ENCODE measurements at places on chromosomes 4 and X.

- DNase-seq = no peak
These were observed 108.4 kb upstream of the FAM241A start for GRCh38 chr4:112036886-112037285.

DNA sequence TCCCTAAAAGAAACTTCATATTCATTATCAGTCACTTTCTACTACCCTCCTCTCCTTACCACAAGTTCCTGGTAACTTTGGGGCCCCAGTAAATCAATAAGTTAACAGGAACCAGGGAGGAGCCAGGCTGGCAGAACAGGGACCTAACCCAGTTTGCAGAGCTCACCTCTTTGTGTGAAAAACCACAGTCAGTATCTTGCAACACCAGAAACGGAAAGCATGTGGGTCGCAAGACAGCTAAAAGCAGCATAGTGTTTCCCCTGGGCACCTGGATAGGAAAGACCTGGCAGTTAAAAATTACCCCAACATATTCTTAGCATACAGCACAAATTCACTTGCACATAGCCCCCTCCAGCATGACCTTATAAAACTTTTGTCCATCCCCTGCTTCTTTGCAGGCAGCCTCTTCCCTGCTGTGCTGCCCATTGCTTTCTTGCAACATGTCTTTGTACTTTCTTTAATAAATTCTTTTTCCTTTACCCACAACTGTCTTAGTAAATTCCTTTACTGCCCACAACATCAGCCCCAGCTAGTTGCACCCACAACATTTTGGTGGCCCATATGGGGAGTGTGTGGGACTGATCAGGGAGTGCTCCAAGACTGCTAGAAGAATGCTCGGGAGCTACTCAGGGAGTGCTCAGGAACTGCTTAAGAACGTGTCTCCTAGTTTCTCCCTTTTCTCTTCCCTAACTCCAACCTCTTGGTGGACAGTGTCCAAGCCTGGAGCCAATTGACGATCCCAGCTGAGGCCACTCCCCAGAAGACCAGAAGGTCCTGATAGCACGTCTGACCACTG is 83.4 kb downstream of the MSN start:
- DNase-seq = no peak

DNA sequence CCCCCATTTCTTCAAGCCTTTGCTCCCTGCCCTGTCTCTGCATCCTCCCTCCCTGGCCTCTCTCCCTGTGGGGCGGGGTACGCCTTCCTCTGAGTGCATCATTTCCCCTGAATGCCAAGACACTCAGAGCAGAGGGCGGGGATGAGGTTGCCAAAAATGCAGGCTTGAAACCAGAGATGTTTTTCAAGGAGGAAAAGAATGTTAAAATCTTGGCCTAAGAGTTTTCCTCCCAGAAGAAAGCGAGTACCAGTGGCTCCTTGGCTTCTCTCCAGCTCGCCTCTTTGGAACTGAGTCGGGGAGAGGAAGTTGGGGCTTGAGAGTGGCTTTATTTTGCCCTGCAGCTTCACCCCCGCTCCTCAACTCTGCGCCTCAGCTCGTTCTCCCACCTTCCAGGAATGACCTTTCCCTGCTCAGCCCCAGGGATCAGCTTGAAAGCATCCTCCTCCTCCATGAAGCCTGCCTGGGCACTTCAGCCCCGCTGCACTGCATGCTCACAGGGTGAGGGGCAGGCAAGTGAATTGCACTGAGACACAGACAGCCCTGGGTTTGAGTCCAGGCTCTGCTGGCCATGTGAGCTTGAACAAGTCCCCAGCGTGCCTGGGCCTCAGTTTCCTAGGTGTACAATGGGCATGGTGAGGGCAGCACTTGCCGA is 57.5 kb upstream of the SORCS2 start:
- DNase-seq = no peak

DNA sequence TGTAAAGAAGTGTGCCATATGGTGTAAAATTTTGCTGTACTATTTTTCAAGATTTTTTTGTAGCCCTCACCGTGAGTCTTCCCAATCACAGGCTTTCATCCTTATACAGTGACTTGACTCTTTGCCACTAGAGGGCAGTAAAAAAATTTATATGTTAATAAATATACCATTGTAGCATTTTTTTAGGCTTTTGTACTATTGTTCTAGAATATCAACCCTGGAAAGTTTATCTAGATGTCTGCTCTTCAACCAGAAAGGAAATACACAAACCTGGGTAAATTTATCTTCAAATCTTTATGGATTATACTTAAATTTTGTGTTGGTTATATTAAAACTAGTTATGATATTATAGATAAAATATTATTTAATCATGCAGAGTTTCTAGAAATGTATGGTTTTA is 235.3 kb downstream of the TENM3 start:
- DNase-seq = no peak

- no peak for DNase-seq
These were observed 308.6 kb downstream of the FAM47B start for GRCh38 chrX:35251226-35251625.

GRCh38 chr4:151940926-151941617 is 180.3 kb upstream of the GATB start:
- DNase-seq = peak; percentile 1

DNA sequence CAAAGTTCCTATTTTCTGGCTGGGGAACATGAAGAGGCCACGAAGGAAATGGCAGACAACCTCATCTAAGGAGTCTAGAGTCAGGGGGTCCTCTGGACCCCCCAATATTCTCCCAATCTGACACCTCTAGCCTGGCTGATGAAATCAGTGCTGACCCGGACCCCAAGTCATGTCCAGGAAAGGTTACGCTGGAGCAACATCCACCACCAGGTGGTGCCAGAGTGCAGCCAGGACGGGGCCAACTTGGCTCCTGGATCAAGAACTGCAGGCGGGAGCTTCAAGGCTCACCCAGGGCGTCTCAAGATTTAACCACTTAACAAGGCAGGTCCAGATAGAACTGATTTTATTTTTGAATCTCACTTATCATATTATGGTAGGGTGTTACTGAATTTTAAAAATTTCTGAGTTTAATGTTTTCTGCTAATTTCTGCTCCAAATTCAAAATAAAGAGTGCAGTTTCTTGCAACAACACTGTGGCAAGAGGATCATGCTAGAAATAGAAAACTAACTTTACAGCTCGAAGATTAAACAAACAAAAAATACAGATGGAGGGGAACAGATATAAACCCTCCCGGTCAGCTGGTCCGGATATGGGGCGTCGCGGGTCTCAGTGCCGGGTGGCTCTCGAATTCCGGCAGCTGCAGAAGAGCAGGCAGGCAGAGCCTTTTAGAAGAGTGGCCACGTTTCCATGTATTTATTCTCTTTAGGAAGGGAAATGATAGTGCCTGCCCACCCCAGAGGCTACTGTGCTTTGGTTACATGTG is 135.5 kb downstream of the AFAP1 start:
- DNase-seq = peak; percentile 45

- no peak for DNase-seq
These were observed 181.3 kb upstream of the KLF3 start for GRCh38 chr4:38482696-38483095.

DNA sequence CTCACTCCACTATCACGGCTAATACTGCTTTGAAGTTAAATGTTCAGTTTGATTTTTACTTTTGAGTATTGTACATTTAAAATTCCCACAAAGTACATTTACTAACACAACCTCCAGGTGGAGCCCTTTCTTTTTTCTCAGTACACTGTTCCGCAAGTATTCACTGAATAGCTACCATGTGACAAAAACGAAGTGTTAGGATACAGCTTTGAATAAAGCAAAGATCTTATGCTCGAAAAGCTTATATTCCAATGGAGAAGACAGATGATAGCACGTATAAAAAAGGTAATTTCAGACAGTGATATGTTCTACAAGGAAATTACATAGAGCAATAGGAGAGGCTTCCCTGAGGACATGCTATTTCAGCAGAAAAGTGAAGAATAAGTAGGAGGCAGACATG is 60.7 kb upstream of the ABCG2 start:
- peak; percentile 11 for DNase-seq

- DNase-seq = peak; percentile 25
These were observed 58.0 kb downstream of the SPCS3 start for GRCh38 chr4:176377780-176378179.

- DNase-seq = no peak
These were observed 154.1 kb upstream of the CXCL13 start for GRCh38 chr4:77451530-77451929.

GRCh38 chr4:184310881-184311709 is 93.4 kb upstream of the ENPP6 start:
- no peak for DNase-seq

GRCh38 chr4:184320631-184321030 is 103.0 kb upstream of the ENPP6 start:
- DNase-seq = no peak

- no peak for DNase-seq
These were observed 736.5 kb upstream of the FTHL17 start for GRCh38 chrX:31808357-31808756.

DNA sequence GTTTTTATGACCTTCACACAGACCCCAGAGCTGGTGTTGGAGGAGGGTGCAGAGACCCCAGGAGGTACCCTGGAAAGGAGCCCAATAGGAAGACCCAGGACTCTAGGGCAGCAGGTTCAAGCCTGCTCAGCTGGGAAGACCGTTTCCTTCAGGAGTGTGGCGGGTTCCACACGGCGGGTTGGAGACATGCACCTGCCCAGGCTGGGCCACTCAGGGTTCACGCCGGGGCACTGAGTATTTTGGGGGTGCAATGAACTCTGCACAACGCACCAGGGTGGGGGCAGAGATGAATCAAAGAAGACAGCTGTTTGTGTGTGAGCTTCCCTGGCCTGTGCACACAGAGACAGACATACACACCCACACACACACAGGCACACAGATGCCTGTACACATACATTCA is 52.5 kb upstream of the PPP2R3B start:
- DNase-seq = no peak

DNA sequence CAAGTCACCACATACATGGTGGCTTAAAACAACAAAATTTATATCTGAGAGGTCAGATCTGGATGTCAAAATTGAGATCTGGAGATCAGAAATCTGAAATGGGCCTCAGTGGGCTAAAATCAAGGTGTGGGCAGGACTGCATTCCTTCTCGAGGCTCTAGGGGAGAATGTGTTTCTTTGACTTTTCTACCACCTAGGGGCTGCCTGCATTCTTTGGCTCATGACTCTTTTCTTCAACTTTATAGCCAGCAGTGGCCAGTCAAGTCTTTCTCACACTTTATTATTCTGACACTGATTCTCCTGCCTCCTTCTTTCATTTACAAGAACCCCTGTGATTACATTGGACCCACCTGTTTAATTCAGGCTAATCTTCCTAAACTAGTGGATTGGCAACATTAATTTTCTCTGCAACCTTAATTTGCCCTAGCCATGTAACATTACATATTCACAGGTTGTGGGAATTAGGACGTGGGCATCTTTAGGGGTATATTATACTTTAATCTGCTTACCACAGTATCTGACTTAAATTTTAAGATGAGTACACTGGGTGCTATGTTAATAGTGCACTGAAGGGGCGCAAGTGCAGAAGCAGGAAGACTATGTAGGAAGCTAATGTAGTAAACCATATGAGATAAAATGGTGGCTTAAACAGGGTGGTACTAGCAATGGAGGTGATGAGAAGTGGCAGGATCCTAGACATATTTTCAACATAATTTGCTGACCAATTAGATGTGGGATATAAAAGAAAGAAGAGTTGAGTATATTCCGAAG is 188.0 kb downstream of the SLC4A4 start:
- DNase-seq = no peak

DNA sequence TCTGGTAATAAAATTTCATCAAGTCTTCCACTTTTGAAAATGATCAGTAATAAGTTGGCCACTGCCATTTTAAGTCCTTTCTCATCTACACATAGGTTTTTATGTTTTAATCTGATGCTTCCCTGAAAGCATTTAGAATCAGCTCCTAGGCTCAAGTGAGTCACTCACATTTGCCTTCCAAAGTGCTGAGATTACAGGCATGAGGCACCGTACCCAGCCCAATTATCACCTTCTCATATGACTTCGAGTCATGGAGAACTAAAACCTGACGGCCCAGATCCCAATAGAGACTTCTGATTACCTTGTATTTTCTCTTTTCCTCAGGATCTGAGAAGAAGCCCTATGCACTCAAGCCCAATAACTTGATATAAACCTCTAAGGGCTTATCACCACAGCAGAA is 140.8 kb downstream of the OPHN1 start:
- no peak for DNase-seq

DNA sequence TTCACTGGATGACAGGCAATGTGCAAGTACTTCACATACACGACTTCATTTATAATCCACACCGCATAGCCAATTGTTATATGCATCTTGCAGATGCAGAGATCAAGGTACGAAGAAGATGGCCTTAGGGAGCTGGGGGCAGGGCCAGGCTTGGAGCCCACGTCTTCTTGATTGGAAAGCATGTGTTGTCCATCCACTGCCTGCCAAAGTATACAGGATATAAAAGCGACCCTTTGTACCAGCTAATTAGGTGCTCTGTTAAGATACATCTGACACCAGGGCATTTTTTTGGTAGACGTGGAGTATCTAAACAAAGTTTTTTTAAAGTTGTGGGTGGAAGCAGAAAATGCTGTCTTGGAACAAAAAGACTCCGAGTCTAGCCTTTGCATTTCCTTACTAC is 1.4 kb downstream of the C4orf36 start:
- DNase-seq = no peak

DNA sequence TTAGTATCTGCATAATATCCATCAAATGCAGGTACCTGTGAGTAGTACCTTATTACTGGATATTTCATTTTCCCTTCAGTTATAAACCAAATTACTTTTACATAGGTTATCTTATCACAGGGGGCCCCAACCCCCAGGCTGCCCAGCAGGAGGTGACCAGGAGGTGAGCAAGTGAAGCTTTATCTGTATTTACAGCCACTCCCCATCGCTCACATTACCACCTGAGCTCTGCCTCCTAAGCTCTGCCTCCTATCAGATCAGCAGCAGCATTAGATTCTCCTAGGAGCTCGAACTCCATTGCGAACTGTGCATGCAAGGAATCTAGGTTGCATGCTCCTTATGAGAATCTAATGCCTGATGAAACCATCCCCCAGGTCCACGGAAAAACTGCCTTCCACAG is 6.3 kb downstream of the PRSS12 start:
- DNase-seq = no peak

DNA sequence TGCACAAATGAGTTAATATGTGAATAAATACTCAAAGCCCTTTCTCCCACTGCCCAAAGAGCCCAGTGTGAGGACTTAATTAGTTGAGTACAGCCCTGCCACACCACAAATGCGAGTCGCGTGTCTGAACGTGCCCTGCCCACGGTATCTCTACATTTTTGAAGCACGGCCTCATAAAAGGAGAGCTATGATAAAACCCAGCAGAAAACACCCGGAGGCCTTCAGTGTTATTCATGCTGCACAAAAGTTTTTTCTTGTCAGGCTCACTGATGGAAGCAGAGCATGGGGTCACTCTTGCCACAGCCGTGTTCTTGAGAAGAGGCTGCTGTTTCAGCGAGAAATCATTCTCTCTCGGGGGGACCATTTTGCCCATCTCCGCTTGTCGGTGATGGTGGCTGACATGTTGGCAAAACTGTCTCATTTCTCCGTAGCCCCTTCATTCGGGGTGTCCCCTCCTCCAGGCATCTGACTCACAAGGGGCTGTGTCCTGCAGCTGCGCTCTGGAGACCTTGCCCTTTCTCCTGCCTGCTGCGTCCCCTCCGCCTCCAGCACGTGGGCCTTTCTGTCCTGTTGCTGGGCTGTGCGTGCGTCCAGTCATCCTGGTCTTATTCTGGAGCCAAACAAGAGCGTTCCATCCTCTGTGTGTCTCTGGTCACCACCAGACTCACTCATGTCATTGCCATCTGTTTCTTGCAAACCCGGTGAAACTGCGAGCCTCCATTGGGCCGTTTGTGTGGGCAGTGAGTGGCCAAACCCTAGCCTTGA is 88.8 kb downstream of the SORCS2 start:
- DNase-seq = no peak

GRCh38 chrX:46627062-46627461 is 53.5 kb downstream of the CHST7 start:
- DNase-seq = no peak

GRCh38 chrX:15336023-15336413 is 695 bp upstream of the PIGA start:
- no peak for DNase-seq
